Astrocyte of the hippocampus (primary cell): ENCODE measurements at places on chromosomes 2 and 18.

- DNase-seq = peak; percentile 79
Measured at GRCh38 chr18:44601447-44601846, 79.2 kb upstream of the SETBP1 start.

DNA sequence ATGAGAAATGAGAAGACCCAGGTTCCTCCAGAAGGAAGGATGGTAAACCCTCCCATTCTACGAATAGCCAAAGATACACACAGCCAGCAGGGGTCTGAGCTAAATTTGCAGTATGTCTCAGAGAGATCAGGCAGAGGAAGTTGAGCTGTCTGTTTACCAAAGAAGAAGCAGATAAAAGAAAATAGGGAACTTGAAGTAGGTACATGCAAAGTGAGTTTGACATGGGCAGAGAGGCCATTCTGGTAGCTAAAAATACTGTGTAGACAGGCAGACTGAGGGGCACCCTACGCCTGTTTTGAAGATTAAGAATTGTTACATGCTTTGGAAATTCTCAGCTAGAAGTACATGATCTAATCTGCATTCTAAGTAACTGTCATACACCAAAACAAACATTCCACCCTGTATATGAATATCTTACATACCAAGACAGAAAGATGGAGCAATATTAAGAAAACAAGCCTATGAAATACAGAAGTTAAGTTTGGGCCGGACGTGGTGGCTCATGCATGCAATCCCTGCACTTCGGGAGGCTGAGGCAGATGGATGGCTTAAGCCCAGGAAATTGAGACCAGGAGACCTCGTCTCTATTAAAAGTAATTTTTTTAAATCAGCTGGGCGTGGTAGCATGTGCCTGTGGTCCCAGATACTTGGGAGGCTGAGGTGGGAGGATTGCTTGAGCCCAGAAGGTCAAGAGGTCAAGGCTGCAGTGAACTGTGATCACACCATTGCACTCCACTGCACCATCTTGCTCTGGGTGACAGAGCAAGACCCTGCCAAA lies 157.9 kb downstream of the ANKRD44 start:
- DNase-seq = no peak

DNA sequence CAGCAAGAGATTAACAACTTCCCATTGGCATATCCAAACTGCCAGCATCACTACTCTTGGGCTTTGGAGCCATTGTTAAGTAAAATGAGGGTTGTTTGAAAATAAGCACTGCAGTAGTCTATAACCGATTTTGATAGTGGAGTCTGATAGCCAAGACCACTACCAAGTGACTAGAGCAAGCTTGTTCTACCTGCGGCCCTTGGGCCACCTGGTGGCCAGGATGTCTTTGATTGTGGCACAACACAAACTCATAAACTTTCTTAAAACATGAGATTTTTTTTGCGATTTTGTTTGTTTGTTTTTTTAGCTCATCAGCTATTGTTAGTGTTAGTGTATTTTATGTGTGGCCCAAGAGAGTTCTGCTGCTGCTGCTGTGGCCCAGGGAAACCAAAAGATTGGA lies 11.0 kb downstream of the UBE2E3 start:
- DNase-seq = no peak

- no peak for DNase-seq
Measured at GRCh38 chr2:33371304-33372090, 105.0 kb upstream of the RASGRP3 start.

DNA sequence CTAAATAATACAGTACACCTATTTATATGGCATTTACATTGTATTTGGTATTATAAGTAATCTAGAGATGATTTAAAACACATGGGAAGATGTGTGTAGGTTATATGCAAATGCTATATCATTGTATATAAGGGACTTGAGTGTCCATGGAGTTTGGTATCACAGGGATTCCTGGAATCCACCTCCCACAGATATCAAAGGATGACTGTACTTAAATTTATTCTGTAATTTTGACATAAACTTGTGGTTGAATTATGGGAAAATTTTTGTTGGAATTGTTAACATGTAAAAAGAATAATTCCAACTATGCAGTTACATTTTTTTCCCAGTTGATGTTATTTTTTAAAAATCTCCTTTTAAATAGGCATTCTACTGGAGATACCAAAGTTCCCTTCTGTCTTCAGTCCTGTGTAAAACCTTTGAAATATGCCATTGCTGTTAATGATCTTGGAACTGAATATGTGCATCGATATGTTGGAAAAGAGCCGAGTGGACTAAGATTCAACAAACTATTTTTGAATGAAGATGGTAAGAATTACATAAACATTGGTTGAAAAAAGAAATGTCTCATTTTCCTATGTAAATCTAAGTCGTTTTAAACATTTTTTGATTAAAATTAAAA lies 24.1 kb downstream of the GLS start:
- peak; percentile 24 for DNase-seq

DNA sequence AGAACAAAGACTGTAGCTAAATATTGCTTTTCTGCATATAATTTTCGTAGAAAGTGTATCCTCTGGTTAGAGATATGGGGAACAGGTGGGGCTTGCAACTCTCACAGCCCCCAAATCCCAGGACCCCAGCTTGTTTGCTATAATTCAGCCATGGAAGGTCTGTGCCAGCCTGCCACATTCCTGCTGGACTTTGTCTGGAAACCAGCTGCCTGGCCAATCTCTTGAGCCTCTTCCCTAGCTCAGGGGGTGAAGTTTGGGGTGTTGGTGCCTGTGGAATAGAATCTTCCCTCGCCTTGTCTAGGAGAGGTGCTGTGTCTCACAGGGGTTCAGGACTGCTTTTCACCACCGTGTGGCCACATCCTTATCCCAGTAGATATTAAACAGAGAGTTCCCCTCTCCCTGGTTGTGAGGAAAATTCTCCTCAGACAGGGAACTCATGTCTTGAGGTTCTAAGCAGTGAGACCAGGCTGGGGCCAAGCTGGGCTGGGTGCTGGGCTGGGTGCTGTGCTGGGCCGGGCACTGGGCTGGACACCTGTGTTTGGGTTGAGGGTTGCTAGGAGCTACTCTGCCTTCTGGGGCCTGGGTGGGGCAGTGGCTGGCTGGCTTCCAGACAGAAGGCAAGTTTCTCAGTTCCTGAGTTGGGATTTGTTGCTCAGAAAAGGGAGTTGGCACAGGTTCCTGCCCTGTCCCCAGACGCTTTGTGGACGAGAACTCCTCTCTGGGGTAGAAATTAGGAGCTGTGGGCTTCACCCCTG lies 12.3 kb downstream of the TOGARAM2 start:
- DNase-seq = no peak

GRCh38 chr18:22817844-22818243 lies 115.3 kb upstream of the RBBP8 start:
- DNase-seq = peak; percentile 70

DNA sequence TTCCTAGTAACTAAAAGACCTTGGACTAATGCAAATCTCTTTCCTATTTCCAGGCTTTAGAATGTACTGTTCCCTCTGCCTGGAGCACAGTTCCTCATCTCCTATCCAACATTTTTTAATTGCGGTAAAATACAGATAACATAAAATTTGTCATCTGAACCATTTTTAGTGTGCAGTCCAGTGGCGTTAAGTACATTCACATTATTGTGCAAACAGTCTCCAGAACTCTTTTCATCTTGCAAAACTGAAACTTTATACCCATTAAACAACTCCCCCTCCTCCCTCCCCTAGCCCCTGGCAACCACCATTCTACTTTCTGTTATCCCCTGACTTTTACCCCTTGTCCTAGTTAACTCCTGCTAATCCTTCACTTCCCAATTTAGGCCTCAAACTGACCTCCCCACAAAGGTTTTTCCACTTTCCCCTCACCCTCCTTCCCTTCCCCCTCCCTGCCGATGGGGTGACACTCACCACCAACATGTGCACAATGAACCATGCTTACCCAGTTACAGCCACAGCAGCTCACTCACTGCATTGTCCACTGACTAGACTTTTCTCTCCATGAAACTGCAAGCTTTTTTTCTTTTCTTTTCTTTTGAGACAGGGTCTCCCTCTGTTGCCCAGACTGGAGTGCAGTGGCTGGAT lies 54.8 kb downstream of the KIAA2012 start:
- no peak for DNase-seq

DNA sequence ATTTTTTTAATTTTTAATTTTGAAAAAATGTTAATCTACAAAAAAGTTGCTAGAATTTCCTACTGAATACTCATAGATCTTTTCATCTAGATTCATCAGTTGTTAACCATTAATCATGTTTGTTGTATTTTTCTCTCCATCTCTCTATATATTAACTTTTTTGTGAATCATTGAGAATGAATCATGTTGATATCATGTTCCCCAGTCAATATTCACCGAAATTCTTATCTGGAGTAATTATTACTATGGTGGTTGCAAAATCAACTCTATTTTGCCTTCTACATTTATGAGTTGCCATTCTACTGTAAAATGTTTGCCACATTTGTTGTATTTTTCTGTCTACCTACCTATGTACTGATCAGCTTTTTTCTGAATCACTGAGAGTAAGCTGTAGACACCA lies 154.0 kb downstream of the SPP2 start:
- no peak for DNase-seq

GRCh38 chr2:85597241-85597640 lies 1.7 kb downstream of the RNF181 start:
- DNase-seq = no peak

- peak; percentile 98 for DNase-seq
Measured at GRCh38 chr2:42132966-42133641, 36.0 kb upstream of the EML4 start.

DNA sequence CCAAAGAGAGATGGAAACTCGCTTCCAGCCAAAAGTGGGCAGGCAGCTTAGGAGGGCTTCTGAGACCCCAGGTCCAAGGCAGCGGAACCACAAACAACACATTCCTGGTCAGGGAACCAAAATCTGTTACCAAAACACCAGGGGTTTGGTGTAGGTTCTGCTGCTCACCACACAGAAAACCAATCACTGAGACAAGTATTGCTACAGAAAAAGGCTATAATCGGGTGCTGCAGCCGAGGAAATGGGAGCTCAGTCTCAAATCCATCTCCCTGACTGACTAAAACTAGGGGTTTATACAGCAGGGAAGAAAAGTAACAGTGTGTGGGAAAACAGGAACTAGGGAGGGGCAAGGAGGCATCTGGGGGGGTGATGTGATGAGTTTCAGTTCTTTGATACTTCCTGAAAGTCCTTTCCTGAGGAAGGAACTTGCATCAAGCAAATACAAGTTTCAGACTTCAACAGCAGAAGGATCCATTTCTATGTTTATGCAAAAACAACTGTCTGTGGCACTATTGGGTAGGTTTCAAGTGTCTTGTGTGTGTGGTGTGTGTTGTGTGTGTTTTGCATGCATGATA lies 108.0 kb downstream of the FAM168B start:
- no peak for DNase-seq

- peak; percentile 43 for DNase-seq
Measured at GRCh38 chr2:218281449-218281848, 10.9 kb downstream of the TMBIM1 start.

DNA sequence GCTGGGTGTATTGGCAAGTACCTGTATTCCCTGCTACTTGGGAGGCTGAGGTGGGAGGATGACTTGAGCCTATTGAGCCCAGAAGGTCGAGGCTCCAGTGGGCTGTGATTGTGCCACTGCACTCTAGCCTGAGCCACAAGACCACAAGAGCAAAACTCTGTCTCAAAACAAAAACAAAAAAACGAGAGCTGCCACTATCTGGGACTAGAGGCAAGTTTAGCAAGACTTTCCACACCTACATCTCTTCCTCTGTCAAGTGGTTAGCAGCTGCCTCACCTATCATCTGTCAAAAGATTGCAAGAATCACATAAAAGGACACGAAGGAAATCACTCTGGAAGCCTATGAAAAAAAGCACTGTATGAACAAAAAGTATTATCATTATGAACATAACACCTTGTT lies 55.2 kb upstream of the RIOK3 start:
- DNase-seq = no peak

DNA sequence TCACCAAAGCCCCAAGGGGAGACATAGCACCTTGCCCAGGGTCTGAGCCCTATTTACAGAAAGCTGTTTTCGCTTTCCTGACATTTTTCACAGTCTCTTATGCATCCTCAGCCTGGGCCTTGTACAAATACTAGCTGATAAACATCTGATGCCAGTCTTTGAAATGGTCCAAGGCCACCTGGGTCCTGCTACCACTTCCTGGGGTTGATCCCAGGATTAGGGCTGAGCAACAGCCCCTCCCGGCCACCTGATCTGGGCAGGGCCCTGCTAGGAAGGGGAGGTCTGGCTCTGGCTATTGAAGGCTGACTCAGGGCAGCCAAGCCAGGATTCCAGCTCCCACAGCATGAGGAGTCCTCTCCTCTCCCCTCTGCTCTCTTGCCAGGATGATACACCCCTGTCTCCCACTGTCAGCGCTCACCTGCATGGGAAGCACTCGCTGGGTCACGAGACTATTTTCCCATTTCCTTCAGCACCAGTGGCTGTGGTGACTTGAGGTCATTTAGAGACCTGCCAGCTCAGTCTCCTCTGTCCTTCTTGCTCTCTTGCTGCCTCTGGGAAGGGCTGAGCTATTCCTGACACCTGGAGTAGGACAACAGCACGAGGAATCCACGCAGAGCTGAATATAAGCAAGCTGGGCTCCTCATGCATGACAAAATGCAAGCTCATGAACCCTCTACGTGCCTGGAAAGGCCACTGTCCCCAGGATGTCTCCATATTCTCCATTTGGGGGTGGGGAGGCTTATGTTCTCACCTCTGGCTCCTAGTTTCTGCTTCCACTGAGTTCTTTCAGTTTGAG lies 53.0 kb upstream of the LGALSL start:
- no peak for DNase-seq
